ENCODE measurements at places on chromosomes 5 and 9.
A peak's percentile ranks its signal among the peaks of the same experiment; 100 is the strongest.

DNA sequence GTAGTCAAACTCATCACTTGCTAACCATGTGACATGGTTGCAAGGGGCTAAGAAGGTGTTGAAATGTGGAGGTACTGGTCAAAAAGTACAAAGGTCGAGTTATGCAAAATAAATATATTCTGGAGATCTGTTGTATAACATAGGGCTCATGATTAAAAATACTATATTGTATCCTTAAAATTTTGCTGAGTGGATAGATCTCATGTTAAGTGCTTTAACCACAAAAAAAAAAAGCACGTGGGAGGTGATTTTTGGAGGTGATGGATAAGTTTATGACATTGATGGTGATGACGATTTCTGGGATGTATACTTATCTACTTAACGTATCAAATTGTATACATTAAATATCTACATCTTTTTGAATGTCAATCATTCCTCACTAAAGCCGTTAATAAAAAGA, 96.2 kb upstream of the PAPPA start:
- DNase-seq, result no peak

- peak; percentile 63 for DNase-seq
These were observed 22.2 kb upstream of the B4GALT1 start for GRCh38 chr9:33189331-33189791.

GRCh38 chr5:158614951-158615350, 484.8 kb downstream of the EBF1 start:
- DNase-seq, result no peak

- DNase-seq, result no peak
These were observed 183.9 kb upstream of the ZNF618 start for GRCh38 chr9:113692256-113692655.

DNA sequence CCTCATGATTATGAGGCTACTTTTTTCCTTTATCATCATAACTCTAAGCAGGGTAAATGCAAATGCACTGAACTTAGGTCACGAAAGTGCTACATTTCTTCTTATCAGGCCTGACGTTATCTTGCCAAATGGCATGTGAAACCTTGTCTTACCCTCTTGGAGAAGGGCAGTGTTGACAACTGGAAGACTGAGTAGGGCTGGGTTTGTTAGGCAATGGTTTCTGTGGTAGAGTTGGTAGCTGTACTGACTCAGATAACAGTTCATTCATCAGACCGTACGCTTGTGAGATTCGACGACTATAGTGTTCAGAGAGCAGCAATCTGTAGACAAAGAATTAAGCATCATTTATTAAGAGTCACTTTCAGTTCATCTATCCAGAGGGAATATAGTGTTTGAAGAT, 127.7 kb downstream of the CPLANE1 start:
- DNase-seq, result no peak

DNA sequence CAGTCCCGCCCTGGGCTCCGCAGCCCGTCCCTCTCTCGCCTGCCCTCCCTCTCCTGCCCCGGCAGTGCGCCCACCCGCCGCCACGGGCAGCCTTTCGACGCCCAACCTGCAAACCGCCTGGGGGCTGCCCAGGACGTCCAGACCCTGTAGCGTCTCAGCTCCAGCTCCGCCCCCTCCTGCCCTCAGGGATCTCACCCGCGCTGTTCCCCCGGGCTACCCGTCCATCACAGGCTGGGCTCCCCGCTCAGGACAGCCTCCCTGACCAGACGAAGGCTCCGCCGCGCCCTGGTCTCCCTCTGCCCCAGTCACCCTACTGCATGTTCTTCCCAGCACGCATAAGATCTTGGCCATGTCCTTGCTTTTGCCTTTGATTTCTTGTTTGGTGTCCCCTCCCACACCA, 1.4 kb downstream of the RASGEF1C start:
- DNase-seq, result no peak

- no peak for DNase-seq
These were observed 189.8 kb downstream of the ARHGAP26 start for GRCh38 chr5:142959683-142960657.

GRCh38 chr9:70409800-70410199, 4.7 kb downstream of the KLF9 start:
- no peak for DNase-seq

GRCh38 chr9:112615584-112616266, 102.2 kb downstream of the INIP start:
- no peak for DNase-seq

GRCh38 chr9:116720111-116720510, 33.0 kb downstream of the TRIM32 start:
- DNase-seq, result no peak

DNA sequence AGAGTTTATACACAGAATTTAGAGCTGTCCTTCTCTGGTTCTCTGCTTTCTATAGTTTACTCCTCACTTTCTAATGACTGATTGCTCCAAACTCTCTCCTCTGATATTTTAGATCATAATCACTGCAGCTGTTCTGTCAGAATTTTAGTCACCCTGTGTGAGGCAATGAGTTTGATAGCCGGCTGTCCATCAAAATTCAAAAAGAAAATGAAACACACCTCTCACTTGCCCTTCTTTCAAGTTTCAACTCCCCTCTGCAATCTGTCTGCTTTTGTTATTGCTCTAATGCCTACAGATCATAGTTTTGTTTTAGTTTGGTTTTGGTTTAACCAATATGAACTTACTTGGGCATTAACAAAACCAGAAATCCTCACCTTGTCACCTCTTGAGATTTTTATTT, 23.3 kb upstream of the ABLIM3 start:
- no peak for DNase-seq

- DNase-seq, result no peak
These were observed 11.0 kb upstream of the ADAMTS2 start for GRCh38 chr5:179355976-179356974.

DNA sequence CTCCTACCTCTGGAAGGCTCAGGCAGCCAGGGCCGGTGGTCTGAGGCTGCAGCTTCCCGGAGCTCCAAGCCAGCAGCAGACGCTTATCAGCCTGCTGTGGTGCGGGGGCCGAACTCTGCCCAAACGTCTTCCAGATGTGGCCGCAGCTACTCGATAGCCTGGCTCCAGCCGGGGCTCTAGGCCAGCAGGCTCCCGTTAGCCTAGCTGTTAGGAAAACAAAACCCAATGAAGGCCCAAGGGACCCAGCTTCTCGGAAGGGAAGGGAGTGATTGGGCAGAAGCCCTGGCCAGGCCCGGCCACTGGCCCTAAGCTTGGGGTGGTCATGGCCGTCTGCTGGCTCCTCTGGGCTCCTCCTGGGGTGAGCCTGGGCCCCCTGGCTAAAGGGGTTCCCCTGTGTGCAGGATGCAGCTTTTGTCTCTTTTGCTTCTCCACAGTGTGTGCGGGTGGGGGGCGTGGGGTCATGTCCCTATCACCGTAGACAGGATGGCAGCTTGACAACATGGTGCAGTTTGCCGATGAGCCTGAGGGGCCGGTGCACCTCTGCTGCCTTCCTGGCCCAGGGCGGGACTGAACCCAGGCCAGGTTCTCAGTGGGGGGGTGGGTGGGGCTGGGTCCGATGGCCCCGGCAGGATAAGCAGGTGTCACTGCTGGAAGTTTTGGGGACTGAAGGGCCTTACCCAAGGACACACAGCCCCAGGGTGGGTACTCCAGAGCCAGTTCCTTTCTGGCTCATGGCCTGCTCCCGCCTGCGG, 18.7 kb downstream of the MYMK start:
- no peak for DNase-seq

DNA sequence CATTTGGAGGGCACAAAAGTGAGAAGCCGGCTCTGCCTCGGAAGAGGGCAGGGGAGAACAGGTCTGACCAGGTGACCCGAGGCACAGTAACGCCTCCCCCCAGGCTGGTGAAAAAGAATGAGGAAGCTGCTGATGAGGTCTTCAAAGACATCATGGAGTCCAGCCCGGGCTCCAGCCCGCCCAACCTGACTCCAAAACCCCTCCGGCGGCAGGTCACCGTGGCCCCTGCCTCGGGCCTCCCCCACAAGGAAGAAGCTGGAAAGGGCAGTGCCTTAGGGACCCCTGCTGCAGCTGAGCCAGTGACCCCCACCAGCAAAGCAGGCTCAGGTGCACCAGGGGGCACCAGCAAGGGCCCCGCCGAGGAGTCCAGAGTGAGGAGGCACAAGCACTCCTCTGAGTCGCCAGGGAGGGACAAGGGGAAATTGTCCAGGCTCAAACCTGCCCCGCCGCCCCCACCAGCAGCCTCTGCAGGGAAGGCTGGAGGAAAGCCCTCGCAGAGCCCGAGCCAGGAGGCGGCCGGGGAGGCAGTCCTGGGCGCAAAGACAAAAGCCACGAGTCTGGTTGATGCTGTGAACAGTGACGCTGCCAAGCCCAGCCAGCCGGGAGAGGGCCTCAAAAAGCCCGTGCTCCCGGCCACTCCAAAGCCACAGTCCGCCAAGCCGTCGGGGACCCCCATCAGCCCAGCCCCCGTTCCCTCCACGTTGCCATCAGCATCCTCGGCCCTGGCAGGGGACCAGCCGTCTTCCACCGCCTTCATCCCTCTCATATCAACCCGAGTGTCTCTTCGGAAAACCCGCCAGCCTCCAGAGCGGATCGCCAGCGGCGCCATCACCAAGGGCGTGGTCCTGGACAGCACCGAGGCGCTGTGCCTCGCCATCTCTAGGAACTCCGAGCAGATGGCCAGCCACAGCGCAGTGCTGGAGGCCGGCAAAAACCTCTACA, 11.8 kb downstream of the QRFP start:
- no peak for DNase-seq

- no peak for DNase-seq
These were observed 63.6 kb downstream of the MAST4 start for GRCh38 chr5:66659780-66660179.

GRCh38 chr9:114897196-114897595, 33.2 kb downstream of the TNFSF8 start:
- no peak for DNase-seq

- DNase-seq, result no peak
These were observed 12.6 kb upstream of the TNIP1 start for GRCh38 chr5:151093476-151093889.

- DNase-seq, result no peak
These were observed 192.8 kb upstream of the GAS1 start for GRCh38 chr9:87140142-87140541.

DNA sequence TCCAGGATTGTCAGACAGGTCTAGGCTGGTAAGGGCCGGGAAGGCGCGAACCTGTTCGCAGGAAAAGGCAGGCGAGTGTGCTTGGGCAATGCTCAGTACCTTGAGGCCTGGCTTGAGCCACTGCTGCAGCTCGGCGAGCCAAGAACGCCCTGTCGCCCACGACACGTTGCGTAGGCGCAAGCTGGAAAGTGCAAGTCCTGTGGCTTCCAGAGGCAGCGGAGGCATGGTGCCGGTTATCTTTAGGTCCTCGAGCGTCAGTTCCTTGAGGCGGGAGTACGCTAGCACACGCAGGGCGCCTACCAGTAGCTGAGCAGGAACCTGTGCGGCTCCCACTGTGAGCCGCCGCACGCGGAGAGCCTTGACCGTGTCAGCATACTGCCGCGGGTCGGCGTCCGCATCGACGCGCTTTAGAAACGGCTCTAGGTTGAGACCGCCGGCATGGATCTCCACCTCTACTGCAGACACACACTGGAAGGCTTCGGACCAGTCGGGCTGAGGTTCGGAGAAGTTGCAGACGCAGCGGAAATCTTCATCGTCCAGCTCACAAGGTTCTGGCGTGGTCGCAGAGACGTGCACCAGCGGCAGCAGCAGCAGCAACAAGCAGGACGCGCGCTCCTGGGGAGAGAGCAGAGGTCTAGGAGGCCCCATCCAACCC, 482 bp downstream of the CD14 start:
- no peak for DNase-seq

GRCh38 chr9:137798901-137799629, 78.5 kb upstream of the CACNA1B start:
- DNase-seq, result no peak

DNA sequence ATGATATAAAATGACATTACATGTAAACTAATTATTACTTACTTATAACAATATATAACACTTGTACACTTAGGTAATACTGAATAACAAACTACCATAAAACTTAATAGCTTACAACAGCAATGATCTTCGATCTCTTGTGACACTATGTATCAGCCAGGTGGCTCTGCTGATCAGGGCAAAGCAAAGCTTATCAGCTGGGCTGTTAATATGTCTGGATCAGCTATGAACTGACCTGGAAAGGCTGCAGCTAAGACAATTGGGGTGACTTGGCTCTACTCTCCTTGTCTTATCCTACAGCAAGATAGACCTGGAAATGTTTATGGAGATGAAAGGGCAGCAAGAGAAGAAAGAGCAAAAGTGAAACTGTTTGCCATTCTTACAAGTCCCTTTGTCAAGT, 511.3 kb downstream of the TLR4 start:
- DNase-seq, result no peak

DNA sequence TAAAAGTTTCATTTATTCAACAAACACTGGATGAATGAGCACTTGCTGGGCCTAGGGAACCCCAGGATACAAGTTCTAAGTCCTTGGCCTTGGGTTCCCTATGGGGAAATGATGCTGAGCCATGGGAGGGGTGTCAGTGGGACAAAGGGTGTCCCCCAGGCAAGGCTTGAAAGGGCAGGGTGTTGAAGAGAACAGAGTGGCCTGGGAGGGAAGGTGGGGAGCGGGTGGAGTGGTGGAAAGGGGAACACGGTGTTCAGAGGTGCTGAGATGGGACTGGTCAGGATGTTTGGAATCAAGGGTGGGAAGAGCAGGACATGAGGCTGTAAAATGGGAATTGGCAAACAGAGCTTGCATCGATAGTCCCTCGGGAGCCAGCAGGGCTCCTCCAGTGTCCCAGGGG, 61.8 kb downstream of the PPARGC1B start:
- no peak for DNase-seq

GRCh38 chr5:143085319-143085917, 315.2 kb downstream of the ARHGAP26 start:
- peak; percentile 86 for DNase-seq

- no peak for DNase-seq
These were observed 69.8 kb downstream of the JMY start for GRCh38 chr5:79305706-79306105.

DNA sequence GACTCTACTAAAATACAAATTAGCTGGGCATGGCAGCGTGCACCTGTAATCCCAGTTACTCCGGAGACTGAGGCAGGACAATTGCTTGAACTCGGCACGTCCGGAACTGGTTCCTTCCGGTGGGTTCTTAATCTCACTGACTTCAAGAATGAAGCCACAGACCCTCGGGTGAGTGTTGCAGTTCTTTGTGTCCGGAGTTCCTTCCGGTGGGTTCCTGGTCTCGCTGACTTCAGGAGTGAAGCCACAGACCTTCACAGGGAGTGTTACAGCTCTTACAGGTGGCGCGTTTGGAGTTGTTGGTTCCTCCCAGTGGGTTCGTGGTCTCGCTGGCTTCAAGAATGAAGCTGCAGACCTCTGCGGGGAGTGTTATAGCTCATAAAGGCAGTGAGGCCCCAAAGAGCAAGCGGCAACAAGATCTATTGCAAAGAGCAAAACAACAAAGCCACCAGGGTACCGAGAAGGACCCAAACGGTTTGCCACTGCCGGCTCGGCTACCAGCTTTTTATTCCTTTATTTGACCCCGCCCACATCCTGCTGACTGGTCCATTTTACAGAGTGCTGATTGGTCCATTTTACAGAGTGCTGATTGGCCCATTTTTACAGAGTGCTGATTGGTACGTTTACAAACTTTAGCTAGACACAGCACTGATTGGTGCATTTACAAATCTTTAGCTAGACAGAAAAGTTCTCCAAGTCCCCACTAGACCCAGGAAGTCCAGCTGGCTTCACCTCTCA, 28.6 kb upstream of the SLC6A19 start:
- DNase-seq, result no peak

- DNase-seq, result no peak
These were observed 31.2 kb upstream of the TLE1 start for GRCh38 chr9:81720450-81721086.

Measured in NCI-H446 treated with DMSO at 0.1 percent for 48 hours (cell line).